K562 (cell line): ENCODE measurements at places on chromosomes 2 and 18. TPM values are rescaled to one million over a fixed set of nuclear protein-coding genes. Genes with fewer than 3 reads are reported as not detected.

DNER gene
- not detected in 2 replicates for total RNA-seq

ALLC gene
- not detected in 2 replicates for total RNA-seq

C2orf66 gene
- total RNA-seq, result not detected in 2 replicates

TEKT4 gene
- total RNA-seq, result 0.51 and 0.58 TPM in 2 replicates

EFR3B gene
- 0.09 TPM in 1 of 2 replicates, not detected in the other for total RNA-seq

ZNF521 gene
- total RNA-seq, result 2.3 and 2.8 TPM in 2 replicates

CFAP210 gene
- total RNA-seq, result 0.63 and 1.00 TPM in 2 replicates

RAB6C gene
- not detected in 2 replicates for total RNA-seq

- DNase-seq, result no peak
Measured at GRCh38 chr2:34401186-34401585, 802.1 kb upstream of the FAM98A start.

GRCh38 chr2:178072383-178073301 is at the start of gene PDE11A:
Gene PDE11A, minus strand, starts transcription at chr2:178072777. Its CDS starts 340 bp downstream, at chr2:178072437.
- peak; percentile 88 for DNase-seq

DNA sequence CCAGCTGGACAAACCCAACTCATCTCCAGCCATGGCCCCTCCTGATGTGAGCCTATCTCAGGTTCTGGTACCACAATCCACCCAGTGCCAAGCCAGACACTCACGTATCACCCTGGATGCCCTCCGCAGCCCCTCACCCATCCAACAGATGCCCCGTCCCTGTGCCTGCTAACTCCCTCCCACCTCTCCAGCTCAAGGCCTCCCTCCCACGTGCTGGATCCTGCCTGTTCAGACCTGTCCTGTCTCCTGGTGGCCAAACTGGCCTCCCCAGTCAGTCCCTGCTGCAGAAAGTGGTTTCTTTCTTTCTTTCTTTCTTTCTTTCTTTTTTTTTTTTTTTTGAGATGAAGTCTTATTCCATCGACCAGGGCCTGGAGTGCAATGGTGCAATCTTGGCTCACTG is 86.2 kb downstream of the RRM2 start:
- DNase-seq, result no peak

GRCh38 chr2:218192902-218193430 is 24.0 kb upstream of the ARPC2 start:
- DNase-seq, result no peak

DNA sequence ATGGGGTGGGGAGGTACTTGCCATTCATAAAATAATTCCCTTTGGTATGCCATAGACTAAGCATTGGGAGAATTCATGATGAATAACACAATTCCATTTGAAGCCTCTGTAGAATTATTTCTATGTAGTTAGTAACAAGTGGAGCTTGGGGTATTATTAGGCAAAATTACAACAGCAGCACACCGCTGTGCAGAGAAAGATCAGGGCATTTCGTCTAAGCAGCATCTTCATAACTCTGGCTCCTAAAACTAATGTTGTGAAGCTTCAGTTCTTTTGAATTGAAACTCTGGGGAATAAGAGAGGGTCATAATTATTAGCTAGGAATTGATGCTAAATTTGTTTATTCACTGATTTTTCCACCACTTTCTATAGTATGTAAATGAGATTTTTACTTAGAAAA is 630.7 kb downstream of the DCC start:
- DNase-seq, result no peak

DNA sequence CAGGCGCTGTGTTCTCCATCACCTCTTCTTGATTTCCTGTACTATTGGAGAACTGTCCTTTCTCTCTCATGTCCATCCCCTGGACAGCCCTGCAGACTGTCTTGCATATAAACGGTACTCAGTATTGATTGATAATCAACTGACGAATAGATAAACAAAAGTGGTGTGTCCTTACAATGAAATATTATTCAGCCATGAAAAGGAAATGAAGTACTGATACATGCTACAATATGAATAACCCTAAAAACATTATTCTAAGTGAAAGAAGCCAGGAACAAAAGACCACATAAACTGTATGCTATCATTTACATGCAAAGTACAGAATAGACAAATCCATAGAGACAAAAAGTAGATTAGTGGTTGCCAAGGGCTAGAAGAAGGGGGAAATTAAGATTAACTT is 77.6 kb downstream of the SDC1 start:
- DNase-seq, result no peak

DNA sequence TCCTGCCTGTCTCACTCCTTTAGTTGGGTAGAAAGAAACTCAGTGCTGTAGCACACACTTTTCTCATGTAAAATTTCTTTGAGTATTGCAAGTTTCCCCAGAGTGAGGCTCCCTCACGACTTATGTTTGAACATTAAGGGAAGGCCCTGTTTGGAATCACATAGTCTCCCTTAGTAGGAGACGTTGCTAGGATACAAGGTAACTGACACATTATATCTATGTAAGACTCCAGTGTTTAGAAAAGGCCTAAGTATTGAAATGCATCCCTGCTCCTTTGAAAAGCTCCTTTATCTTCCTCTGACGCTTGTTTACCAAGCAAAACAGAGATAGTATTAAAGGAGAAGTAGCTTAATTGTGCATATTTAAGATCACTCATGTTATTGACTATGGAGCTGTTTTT is 248.2 kb downstream of the PHLPP1 start:
- no peak for DNase-seq

DNA sequence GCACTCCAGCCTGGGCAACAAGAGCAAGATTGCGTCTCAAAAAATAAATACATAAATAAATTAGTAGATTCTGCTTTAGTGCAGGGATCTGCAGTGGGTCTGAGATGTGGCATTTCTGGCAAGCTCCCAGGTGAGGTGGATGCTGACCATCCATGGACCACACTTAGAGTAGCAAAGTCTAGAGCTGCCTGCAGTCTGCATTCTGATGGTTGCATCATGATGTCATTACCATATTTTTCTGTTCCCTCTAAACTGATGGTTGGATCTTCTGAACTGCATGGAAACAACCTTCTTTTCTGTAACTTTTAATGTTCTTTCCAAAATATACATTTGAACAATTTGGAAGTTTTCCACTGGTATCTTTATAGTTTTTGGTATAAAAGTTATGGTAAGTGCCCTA is 42.9 kb downstream of the MYL12B start:
- no peak for DNase-seq

GRCh38 chr2:52571380-52572347 is 1195.9 kb upstream of the CHAC2 start:
- no peak for DNase-seq

GRCh38 chr2:232473467-232473890 is 14.2 kb downstream of the ECEL1 start:
- DNase-seq, result no peak

DNA sequence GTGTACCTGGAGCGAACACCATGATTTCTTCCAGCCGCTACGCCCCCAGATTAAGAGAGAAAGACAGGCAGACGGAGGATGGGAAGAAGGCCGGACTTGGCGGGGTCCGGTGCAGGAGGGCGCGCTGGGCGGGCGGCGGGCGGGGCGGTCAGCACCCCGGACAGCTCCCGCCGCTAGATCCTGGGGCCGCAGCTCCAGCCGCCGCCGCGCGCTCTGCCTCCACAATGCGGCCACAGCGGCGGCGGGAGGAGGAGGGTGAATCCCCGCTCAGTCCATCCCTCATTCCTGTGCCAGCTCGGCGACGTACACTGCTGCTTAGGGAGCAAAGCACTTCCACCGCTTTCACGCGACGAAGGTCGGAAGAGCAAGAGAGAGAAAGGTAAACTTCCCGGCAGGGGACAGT is at the start of gene AKAIN1:
Gene AKAIN1 (minus strand): TSS at position 226 of the 403 bp plus-strand sequence. CDS start 204 bp downstream, at position 22.
- DNase-seq, result peak; percentile 70

DNA sequence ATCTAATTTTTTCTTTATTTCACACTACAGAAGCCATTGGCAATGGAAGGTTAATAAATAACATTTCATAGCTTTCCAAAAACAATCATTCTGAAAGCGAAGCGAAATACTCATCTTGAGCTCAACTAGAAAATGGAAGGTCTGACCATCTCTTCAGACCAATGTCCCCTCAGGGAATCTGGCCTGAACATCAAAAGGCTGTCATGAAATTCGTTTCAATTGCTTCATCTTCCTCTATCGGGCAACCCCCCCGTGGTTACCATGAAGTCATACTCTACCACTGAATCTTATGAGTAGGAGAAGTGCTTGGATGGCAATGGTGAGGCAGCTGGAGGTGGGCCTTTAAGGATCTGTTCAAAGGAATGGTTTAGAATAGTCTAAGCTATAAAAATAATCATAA is 22.9 kb upstream of the CYTIP start:
- no peak for DNase-seq

DNA sequence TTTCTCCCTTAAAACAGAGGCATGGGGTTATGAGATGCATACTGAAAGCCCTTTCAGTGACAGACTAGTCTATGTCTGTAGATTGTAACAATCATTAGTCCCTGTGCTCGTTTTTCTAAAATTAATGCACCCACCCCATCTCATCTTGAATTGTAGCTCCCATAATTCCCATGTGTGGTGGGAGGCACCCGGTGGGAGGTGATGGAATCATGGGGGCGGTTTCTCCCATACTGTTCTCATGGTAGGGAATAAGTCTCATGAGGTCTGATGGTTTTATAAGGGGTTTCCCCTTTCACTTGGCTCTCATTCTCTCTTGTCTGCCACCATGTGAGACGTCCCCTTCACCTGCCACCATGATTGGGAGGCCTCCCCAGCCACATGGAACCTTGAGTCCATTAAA is 100.9 kb downstream of the AP1S3 start:
- DNase-seq, result no peak

GRCh38 chr2:235523486-235524150 is 29.8 kb downstream of the AGAP1 start:
- no peak for DNase-seq

- no peak for DNase-seq
Measured at GRCh38 chr2:178990533-178991241, 59.2 kb downstream of the CCDC141 start.

DNA sequence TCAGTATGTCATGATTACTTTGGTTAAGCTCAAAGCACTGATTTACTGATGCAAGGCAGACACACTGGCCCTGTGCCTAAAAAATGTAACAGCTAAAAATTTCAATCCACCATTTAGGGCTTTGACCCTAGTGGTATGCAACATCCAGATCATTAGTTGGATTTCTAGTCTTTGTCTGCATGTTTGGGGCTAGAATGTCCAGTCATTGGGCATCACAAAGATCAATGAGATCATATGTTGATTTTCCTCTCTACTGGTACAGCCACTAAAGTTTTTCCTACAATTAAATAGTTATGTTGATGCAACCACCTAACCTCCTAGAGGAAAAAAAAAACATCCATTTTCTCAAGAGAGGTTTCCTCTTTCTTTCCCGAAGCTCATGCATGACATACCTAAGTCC is 53.4 kb upstream of the REV1 start:
- no peak for DNase-seq

DNA sequence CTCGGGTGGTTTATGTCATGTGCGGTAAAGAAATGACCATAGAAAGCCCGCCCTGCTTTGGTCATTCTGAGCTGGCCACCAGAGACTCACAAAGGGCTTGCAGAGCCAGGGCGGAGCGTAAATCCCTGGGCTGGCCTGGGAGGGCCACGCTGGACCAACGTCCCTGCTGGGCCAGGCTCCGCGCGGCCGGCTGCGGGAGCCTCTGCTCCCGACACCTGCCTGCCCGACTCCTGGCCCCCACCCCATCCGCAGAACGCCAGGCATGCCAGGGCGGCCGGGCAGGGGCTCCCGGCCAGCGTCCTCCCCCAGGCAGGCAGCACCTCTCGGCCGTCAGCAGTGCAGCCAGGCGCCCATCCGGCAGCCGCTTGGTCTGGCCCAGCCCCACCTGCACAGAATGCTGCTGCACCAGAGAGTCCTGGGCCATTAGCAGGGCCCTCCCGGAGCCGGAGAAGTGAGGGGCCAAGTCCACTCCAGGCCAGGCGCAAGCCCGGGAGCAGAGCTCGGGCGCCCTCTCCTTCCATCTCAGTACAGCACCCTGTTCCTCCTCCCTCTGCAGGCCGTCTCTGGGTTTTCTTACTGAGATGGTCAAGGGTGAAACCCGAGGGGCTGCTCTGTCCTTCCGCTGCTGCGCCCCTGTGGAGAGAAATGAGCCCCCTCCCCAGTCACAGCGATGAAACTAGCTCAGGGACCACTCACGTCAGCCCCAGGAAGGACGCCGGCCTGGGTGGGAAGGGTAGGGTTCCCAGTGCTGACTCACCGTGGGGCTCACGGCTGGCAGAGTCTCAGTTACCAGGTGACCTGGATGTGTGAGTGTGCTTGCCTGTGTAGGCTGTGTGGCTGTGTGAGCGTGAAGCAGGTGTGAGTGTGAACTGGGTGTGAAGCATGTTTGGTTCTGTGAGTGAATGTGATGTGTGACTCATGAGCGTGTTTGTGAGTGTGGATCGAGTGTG is 83.3 kb downstream of the PTGR3 start:
- no peak for DNase-seq

- no peak for DNase-seq
Measured at GRCh38 chr2:4898706-4899105, 793.5 kb upstream of the SOX11 start.

DNA sequence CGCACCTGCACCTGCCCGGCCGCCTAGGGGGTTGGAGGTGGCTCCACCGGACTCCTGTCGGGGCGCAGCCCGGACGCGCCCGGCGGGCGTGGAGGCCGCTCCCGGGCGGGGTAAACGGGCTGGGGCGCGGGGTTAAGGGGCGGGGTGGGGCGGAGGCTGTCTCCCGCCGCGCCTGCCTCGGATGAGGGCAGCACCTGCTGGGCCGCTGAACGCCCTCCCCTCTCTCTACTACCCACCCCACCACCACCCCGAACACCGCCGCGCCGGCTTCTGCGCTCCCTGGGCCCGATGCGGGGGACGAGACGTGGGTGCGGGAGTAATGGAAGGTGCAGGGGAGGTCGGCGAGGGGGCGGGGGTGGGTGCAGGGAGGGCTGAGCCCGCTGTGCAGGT is 224.8 kb upstream of the ID2 start:
- no peak for DNase-seq

- DNase-seq, result no peak
Measured at GRCh38 chr2:237614151-237614720, 13.2 kb upstream of the LRRFIP1 start.

- peak; percentile 8 for DNase-seq
Measured at GRCh38 chr2:203650860-203651613, 55.4 kb upstream of the CD28 start.

GRCh38 chr2:117949806-117950205 is 64.1 kb downstream of the CCDC93 start:
- no peak for DNase-seq

DNA sequence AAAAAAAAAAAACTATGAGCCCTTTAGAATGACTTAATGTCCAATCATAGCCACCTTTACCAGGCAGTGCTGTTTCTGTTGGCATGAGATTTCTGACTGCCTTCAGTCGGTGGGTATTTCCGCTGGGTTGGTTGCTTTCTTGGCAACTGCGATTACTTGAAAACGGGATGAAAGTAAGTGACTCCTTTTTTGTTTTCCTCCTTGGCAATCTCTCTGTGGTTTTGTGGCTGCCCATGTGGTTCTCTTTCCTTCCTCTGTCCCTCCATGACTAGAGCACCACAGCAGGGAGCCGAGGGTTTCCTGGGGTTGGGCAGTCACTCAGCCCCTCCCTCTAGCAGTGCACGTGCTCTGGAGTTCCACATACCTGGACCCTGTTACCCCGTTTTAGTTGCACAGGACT is 112.1 kb downstream of the KLHL29 start:
- DNase-seq, result no peak

DNA sequence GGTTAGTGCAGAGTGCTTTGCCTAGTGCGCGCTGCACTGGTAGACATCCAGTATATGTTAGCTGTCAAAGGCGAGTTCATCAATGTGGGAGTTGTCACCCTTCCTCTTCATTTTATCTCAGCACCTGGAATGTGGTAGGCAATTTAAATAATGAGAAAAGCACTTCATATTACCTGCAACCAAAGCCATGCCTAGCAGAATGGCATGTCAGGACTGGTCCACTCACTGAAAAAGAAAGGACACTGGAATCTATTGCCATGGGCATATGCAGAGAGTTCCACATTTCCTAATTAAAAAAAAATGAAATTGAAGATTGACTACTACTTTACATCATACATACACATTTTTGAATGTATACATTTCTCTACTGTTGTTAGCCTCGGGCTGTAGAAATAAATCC is 139.6 kb downstream of the PAX3 start:
- DNase-seq, result no peak
